ENCODE measurements at places on chromosomes 1 and 21. TPM values are rescaled to one million over a fixed set of nuclear protein-coding genes. Genes with fewer than 3 reads are reported as not detected.

Gene UMODL1
- total RNA-seq, result not detected

Gene ETNK2
- 6.9 TPM for total RNA-seq

DNA sequence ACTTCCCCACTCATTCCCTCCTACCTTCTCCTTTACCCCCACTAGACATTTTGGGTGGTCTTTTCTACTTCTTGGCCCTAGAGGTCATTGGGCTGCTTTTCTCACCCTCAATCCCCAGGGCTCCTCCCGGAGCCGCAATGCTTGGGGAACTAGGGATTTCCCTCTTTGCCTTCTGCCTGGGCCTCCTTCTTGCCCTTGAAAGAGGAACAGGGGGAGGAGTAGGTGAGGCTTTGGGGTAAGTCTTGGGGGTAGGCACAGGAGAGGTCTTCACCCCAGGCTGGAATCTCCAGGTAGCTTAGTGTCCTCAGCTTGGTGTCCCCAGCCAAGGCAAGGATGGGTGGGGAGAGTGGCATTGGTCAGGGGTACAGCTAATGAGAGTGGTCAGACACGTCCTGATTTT, 56.2 kb upstream of the EPS8L3 start:
- DNase-seq, result no peak

GRCh38 chr1:180178511-180179161, 24.0 kb downstream of the QSOX1 start:
- DNase-seq, result peak; percentile 76

DNA sequence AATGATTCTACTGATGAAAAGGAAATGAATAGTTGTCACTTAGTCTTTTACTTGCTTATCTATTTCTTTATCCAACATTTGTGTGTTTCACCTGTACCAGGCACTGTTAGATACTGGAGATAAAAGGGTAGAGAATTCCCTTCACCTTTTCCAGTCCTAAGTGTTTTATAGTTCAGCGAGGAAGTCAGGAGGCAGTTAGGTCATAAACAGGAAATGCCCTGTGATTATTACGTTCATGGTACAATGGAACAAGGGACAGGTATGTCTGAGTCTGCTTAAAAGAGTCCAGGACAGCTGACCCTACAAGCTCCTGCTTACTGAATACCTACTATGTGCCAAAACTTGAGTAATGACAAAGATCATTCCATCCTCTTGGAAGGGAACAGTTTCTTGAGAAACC, 77.8 kb downstream of the TNR start:
- no peak for DNase-seq

DNA sequence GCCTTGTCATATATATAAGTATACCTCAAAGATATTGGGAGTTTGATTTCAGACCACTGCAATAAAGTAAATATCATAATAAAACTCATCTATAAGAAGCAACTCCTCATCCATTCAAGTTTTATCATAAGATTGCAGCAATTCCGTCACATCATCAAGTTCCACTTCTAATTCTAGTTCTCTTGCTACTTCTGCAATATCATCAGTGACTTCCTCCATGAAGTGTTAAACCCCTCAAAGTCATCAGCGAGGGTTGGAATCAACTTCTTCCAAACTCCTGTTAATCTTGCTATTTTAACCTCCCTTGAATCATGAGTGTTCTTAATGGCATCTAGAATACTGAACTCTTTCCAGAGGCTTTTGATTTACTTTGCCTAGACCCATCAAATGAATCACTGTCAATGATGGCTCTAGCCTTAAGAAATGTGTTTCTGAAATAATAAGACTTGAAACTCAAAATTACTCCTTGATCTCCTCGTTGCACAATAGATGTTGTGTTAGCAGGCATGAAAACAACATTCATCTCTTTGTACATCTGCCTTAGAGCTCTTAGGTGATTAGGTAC, 88.3 kb downstream of the RPE65 start:
- DNase-seq, result no peak
